Psoas muscle (tissue), 8 donors: ENCODE measurements at places on chromosomes 4 and X. TPM values are rescaled to one million over a fixed set of nuclear protein-coding genes. Genes with fewer than 3 reads are reported as not detected.
A peak's percentile ranks its signal among the peaks of the same experiment; 100 is the strongest.

DNA sequence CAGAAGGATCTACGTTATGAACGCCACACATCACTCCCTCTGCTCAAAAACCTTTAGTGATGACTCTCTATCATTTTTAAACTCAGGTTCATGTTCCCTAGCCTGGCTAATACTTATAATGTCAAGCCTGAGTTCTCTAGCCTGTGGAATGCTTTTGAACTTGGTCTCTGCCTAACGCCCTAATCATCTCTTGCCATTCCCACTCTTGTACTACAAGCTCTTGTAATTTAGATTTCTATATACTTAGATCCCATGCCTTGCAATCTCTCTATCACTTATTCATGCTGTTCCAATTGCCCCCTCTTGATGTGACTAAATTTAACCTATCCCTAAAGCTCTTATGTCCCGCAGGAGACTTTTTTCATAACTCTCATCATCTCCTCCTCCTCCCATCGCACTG lies 40.3 kb downstream of the SLC4A4 start:
- no peak for DNase-seq

DNA sequence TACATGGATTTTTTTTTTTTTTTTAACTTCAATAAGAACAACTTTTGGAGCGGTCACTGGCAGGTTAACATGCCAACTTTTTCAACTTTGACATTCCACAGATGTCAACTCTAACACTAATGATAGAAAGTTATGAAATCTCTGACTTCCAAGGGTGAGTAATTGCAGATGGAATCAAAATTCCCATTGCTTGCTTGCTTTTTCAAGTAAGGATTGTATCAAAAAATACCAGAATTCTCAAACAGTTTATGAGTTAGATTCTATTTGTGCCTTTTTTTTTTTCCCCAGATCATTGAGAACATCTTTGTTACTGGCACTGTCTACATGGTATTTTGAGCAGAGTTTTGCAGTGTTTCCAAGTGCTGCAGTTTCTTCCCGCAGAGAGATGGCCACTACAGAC lies 50.3 kb upstream of the OTUD4 start:
- DNase-seq = no peak

- no peak for DNase-seq
These were observed 14.7 kb downstream of the ZCCHC13 start for GRCh38 chrX:74318672-74319071.

DNA sequence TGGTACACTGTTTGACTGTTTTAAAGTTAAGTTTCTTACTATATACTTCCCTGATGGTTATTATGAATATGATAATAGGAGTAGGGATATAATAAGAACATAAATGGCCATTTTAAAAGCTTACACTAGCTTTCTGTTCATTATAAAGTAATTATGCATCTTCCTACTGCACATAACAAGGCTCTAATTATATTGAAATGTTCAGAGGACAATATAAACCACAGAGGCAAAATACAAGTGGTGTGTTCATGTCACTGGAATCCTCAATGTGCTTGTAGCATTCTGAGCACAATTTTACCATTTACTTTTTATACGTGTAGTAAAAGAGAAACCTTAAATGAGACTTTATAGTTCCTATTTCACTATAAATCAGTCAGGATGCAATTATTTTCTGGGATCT lies 268.3 kb downstream of the TMA16 start:
- no peak for DNase-seq

- no peak for DNase-seq
These were observed 110.0 kb downstream of the HS6ST2 start for GRCh38 chrX:132848296-132848970.

DNA sequence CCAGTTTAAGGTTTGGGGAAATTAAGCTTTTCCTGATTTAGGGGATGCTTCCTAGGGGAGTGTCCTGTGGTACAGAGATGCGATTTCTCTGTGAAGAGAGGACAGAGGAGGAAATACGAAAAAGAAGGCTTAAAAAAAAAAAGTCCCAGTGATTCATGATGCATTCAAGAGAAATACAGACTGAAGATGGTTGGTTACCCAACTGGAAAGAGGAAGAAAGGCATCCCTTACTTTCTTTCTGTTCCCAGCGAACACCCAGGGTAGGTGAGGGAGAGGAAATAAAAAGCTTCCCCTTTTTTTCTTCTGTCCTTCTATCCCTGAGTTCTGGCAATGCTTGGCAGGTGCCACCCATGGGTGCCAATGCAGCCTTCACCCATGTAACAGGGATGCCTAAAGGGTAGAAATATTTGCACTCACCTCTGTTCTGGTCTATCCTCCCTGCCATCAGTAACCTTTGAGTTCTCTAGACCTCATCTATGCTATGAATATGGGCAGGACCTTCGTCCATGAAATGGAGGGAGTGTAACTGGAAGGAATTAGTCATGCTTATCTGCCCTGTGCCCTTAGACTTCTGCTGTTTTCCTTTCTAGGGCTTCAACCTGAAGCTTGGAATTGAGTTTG lies 230.1 kb upstream of the GALNTL6 start:
- no peak for DNase-seq

DNA sequence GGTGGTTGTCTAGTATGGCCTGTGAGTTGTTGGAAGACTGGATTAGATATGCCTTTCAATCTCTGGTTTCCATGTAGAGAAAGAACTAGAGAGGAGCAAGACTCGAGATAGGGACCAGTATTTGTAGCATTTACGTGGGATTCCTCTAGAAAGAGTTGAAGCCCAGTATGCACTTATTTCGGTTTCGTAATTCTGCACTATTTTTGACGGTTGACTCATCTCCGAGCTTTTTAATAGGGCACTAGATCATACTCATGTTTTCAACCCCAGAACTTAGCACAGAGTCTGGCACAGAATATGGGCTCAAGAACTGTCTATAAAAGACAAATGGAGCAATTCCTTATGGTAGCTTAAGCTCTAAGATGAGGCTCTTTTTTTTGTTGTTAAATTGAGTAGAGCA lies 15.7 kb downstream of the HELT start:
- no peak for DNase-seq

DNA sequence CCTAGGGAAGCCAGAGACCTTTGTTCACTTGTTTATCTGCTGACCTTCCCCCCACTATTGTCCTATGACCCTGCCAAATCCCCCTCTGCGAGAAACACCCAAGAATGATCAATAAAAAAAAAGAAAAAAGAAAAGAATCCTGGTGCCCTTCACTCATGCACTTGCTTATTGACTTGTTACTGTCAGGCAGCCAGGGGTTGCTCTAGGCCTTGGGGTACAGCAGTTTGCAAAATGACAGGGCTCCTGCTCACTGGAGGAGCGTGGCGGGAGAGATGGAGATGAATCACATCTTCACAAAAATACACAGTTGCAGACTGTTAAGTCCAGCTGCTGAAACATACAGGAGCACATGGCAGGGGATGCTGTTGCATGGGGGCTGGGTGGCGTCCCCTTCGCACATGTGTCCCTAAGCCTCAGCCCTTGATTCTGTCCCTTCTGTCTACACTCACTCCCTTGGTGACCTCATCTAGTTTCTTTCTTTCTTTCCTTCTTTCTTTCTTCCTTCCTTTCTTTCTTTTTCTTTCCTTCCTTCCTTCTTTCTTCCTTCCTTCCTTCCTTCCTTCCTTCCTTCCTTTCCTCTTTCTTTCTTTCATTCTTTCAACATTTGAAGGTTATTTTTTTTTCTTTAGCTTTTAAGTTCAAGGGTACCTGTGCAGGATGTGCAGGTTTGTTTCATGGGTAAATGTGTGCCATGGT lies 16.9 kb upstream of the TMEM271 start:
- DNase-seq = no peak

- DNase-seq = no peak
These were observed 17.7 kb downstream of the HELT start for GRCh38 chr4:185036019-185036418.

DNA sequence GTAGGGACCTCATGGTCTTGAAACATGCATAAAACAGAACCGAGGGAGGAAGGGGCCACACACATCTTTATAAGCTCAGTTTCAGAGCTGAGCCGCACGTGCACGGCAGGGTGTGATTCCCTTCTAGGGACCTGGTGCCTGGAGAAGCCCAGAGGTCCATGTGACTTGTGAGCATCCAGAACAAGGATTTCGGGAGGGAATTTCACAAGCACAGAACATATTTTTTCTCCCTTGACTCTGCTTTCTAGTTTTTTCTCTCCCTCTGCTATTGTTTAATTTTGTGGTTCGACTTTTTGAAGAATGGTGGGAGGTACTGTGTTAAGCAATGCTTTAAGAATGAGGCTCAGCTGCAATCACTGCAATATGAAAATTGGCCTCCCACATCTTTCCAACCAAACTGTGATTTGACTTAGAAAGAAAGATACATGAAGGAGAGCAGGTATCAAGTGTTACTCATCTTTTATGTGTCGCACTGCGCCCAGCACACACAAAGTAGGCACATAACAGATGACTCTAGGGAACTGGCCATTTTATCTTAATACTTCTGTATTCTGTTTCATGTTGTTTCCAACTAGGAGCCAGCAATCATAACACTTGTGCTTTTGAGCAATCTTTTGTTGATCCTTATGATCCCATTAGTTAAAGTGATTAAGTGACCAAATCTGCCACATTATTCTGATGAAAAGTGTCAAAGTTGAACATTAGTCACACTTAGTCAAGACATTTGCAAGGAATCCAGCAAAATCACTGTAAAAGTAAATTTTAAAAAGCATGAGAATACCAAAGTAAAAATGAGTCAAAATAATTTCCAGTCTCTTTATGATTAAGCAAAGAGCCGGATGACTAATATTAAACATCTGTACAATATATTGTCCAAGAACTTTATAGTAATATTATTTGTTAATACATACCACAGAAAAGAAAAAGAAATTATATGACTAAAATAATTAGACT lies 86.4 kb downstream of the SHISA3 start:
- peak; percentile 63 for DNase-seq

GRCh38 chr4:157076578-157076947 lies 613 bp downstream of the GLRB start:
- DNase-seq = no peak

GRCh38 chr4:16838226-16838875 lies 60.1 kb downstream of the LDB2 start:
- DNase-seq = no peak

GRCh38 chr4:128775916-128776315 lies 33.6 kb upstream of the JADE1 start:
- DNase-seq = no peak

GRCh38 chr4:22462688-22463087 lies 53.2 kb downstream of the ADGRA3 start:
- DNase-seq = no peak

DNA sequence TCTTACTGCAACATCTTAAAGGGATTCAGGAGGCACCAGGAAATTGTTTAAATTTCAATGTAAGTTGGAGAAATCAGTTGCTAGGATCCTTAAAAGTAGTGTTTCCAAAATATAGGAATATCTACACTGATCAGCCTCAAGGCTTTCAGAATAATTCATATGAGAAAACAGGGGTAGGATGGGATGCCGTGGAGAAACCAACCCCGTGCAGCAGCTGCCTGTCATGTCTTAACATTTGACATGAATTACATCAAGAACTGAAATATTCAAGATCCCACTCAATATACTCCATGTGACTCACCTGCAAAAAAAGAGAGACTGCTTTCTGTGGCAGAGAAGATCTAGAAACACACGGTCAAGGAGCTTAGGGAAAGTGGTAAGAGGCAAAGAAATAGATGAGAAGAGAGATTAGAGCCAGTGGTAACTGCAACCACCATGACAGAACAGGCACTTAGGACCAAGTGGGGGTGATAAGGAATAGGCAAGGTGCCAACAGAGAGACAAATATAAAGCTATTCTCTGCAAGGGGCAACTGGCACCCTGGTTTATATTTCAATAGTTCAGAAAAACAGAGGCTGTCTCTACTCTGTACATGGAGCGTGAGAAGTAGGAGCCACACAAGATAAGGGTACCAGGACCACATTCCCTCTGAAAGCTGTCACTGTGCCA lies 64.0 kb downstream of the SLC39A8 start:
- DNase-seq = no peak

DNA sequence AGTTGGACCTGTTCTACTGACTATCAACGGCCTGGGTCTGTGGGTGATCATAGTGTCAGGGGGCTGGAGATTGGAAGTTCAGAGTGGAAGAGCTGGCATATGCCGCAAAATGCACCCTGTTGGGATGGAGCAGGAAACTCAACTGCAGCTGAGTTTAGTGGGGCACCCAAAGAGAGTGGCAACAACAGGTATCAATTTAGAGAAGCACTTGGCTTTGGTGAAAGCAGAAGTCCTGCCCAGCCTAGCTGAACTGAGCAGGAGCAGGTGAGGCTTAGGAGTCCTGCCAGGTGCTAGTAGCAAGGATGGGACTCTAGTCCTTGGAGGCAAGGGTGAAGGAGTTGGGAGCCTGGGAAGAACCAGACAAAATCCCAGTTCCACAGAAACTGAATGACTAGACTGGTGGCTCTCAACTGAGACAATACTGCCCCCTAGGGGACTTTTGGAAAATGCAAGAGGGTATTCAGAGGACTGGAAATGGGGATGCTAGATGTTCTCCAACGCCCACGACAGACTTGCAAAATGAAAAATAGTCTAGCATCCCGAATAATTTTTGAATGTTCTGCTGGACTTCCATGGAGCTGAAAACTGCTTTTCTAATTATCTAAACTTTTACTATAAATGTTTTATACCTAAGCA lies 49.4 kb downstream of the RTL9 start:
- DNase-seq = no peak

DNA sequence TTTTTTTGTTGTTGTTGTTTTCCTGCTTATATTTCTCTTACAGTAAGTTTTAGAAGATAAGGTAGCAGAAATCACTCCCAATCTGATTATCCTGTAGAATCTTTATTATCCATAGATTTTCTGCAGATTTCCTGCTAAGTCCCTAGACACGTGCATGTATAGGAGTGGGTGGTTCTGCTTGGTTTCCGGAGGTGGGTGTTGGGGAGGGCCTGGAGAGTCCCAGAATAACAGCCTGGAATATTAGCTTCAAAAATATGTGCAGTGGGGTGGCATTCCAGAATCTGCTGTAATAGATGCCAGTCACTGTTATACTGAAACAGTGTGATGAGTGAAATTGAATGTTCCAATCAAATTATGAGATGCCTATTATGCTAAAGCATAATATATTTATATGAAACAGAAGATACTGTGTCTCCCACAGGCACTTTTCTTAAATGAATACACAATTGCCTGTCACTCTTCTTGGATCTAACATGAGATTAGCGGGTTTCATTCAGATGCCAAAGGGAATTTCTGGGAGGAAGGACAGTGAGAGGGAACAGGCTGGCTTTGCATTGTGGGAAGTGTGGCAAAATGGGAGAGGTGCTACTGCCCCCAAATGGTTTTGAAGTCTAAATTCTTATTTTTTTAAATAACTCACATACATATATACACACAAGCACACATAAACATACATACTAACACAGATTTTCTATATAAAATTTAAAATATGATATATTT lies 37.6 kb downstream of the C4orf50 start:
- no peak for DNase-seq

The FABP2 gene
- total RNA-seq = not detected

The RGN gene
- 4.6 TPM for total RNA-seq

The HSD17B13 gene
- total RNA-seq = not detected

The TCEAL1 gene
- 54.8 TPM for total RNA-seq

The TRIM61 gene
- total RNA-seq = not detected

The FREM3 gene
- total RNA-seq = not detected

The GAGE13 gene
- total RNA-seq = not detected

The TRMT2B gene
- total RNA-seq = 15.1 TPM

The FAM114A1 gene
- 19.6 TPM for total RNA-seq

The TRIM60 gene
- total RNA-seq = not detected

The USP26 gene
- not detected for total RNA-seq

The UCP1 gene
- total RNA-seq = not detected

The MAOB gene
- 44.4 TPM for total RNA-seq
